ENCODE measurements at places on chromosomes 11 and 22. TPM values are rescaled to one million over a fixed set of nuclear protein-coding genes. Genes with fewer than 3 reads are reported as not detected.

DNA sequence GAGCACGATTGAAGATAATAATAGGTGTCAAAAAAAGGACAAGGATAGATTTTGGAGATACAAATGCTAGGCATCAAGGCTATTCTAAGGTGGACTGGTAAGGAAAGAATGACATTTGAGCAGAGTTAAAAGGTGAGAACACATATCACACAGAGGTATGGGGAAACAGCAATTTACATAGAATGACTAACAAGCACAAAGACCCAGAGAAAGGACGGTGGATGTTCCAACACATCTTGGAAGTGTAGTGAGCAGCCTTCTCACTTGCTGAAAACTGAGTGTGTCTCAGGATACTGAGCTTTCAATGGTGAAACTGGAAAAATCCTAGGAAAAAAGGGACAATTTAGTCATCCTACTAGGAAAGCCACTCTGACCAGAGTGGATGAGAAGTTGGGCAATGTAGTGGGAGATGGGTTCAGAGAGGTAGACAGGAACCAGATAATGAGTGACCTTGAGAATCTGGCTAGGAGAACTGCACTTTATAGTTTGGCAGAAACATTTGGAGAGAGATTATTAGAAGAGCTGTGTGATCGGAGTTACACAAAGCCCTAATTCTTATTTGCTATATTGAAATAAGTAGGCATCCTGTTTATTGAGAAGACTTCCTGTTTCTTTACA is 706.0 kb downstream of the KCNA4 start:
- H3K27me3 ChIP-seq: no peaks in the 10 kb centered on the region
- H3K4me1 ChIP-seq: peaks cover 33% of the 10 kb centered on the region
- DNase-seq: no peak
- no peak overlapping the region for H3K4me3 ChIP-seq

DNA sequence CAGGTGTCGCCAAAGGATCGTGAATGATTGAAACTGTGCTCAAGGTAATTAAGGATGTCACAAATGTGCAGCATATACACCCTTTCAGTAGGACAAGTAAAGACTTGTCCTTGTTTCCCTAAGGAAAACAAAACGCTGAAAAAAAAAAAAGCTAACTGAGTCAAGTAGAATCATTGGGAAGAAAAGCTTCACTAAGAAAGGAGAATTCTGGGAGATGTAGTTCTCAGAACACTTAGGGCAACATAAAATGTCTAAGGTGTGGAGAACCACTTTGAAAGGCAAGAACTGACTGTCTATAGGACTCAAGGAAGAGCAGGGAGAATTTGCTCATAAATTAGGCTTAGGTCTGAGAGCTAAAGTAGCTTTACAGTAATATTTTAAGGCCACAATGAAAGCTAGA is 2.9 kb upstream of the OR5T1 start:
- H3K4me1 ChIP-seq: no peaks in the 10 kb centered on the region
- no peak overlapping the region for H3K27ac ChIP-seq
- no peaks in the 10 kb centered on the region for H3K36me3 ChIP-seq
- no peaks in the 10 kb centered on the region for H3K27me3 ChIP-seq
- no peak for DNase-seq

GRCh38 chr22:41178425-41178975 is 26.6 kb upstream of the L3MBTL2 start:
- DNase-seq: no peak
- no peak overlapping the region for H3K4me3 ChIP-seq
- H3K27ac ChIP-seq: no peak overlapping the region
- H3K36me3 ChIP-seq: peaks cover 52% of the 10 kb centered on the region
- H3K27me3 ChIP-seq: no peaks in the 10 kb centered on the region

DNA sequence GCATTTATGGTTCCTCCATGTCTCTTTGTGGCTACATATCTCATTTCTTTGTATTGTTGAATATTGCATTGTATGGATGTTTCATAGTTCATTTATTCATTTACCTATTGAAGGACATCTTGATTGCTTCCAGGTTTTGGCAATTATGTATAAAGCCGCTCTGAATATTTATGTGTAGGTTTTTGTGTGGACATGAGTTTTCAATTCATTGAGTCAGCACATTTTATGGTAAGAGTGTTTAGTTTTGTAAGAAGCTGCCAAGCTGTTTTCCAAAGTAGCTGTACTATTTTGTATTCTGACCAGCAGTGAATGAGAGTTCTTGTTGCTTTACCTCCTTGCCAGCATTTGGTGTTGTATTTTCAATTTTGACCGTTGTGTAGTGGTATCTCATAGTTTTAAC is 39.2 kb downstream of the KDM2A start:
- H3K36me3 ChIP-seq: peaks cover 4% of the 10 kb centered on the region
- DNase-seq: no peak
- no peak overlapping the region for H3K27ac ChIP-seq
- H3K27me3 ChIP-seq: no peaks in the 10 kb centered on the region
- peaks cover 20% of the 10 kb centered on the region for H3K4me1 ChIP-seq

The PHLDB1 gene
- 96.3 TPM for total RNA-seq

The B4GAT1 gene
- 20.6 TPM for total RNA-seq
